ENCODE measurements at places on chromosomes 3 and 15. TPM values are rescaled to one million over a fixed set of nuclear protein-coding genes. Genes with fewer than 3 reads are reported as not detected.
A peak's percentile ranks its signal among the peaks of the same experiment; 100 is the strongest.

- no peaks in the 10 kb centered on the region for H3K27me3 ChIP-seq
- H3K27ac ChIP-seq, result peak overlapping the region; percentile 59
- H3K4me1 ChIP-seq, result peaks cover 28% of the 10 kb centered on the region
- H3K36me3 ChIP-seq, result no peaks in the 10 kb centered on the region
- DNase-seq, result no peak
These were observed 201.1 kb upstream of the ADAMTS9 start for GRCh38 chr3:64888840-64889392.

DNA sequence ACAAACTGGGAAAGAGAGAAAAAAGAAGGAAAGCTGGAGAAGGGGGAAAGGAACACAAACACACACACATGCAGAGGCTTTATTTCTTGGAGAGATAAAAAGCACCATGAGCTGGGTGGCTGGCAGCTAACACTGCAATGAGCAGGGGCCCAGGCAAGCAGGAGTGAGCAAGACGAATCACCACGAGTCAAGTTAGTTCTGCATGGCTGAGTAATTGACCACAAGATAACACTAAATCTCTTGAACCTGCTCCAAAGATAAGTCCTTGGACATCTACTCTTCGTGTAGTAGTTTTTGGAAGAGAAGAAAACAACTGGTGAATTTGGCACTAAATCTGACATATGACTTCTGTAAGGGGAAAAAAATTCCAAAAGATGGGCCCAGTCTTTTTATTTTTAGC lies 100.9 kb downstream of the MYO5A start:
- H3K27me3 ChIP-seq, result no peaks in the 10 kb centered on the region
- peak; percentile 58 for DNase-seq
- H3K4me3 ChIP-seq, result no peak overlapping the region
- H3K36me3 ChIP-seq, result no peaks in the 10 kb centered on the region

DNA sequence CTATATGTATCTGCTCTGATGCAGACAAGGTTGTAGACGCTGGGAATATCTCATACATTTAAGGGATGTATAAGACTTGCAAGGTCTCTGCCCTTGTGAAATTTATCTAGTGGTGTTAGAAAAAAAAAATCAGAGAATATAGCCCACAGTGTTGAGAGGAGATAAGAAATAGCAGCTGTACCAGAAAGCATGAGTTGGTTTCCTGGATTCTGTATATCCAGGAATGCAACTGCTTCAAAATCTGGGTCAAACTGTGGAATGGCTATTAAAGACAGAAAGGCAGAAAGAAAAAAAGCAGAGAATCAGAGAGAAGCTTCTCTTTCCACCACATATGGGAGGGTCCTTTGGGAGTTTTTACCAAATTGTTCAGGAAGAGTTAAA lies 1.5 kb upstream of the TMEM212 start:
- no peak overlapping the region for H3K4me3 ChIP-seq
- no peaks in the 10 kb centered on the region for H3K4me1 ChIP-seq
- DNase-seq, result no peak
- no peaks in the 10 kb centered on the region for H3K36me3 ChIP-seq
- no peaks in the 10 kb centered on the region for H3K27me3 ChIP-seq
- H3K27ac ChIP-seq, result no peak overlapping the region

DNA sequence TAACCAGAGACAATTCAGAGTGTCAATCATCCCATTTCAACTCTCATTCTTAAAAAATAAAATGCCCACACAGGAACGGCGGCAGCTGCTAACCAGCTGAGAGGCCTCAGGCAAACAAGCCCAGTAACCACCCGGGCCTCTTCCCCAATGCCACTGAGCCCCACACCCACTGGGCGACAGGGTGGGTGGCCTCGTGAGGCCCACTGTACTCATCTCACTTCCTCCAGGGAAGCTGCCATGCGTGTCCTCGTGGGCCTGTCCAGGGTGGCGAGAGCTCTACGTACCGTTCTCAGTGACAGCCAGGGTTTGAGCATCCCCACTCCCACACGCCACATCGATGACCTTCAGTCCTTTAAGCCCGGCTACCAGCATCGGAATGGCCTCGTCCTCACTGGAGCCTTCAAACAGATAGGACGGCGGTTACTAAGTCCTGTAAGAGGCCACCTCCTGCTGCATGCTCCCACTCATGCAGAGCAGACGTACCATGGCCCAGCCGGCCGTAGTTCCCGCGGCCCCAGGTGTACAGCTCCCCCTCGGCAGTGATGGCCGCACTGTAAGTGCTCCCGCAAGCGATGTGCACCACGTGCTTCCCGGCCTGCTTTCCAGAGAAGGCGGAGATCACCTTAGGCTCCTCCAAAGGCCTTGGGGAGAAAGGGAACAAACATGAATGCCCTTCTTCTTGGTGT lies 56.5 kb downstream of the HERC2 start:
- H3K27me3 ChIP-seq, result no peaks in the 10 kb centered on the region
- no peak overlapping the region for H3K4me3 ChIP-seq
- DNase-seq, result no peak
- peaks cover 5% of the 10 kb centered on the region for H3K4me1 ChIP-seq
- no peaks in the 10 kb centered on the region for H3K36me3 ChIP-seq

DNA sequence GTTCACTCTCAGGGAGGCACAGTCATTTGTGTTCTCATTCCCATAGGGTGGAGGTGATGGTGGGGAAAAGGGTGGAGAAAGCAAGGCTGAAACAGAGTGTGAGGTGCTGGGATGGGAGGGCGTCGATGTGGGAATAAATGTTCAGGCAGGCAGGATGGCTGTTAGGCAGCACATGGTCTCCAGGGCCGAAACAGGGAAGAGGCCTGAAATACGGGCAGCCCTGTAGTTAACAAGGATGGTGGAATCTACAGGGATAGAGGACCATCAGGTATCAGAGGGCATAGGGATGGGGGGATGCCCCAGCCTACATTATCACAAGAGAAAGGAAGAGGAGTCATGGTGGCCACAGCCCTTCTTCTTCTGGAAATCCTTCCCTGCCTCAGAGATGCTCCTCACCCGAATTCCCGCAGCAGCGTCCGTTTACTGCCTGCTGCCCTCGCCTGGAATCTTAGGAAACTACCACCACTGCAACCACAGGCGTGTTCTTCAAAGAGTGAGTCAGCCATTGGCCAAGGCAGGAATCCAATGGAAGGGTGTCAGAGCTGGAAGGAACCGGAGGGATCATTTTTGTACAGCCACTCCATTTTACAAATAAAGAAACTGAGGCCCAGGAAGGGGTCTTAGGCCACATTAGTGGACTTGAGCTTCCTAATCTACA lies 49.7 kb upstream of the POMGNT2 start:
- H3K4me3 ChIP-seq, result no peak overlapping the region
- peaks cover 5% of the 10 kb centered on the region for H3K4me1 ChIP-seq
- no peak overlapping the region for H3K27ac ChIP-seq
- no peaks in the 10 kb centered on the region for H3K27me3 ChIP-seq
- DNase-seq, result peak; percentile 57

Gene MUSTN1
- 2,149 TPM for total RNA-seq

GRCh38 chr3:191330530-191331048 lies 263 bp upstream of the UTS2B start:
- H3K27ac ChIP-seq, result peak overlapping the region; percentile 92
- no peaks in the 10 kb centered on the region for H3K36me3 ChIP-seq
- H3K4me3 ChIP-seq, result peak overlapping the region; percentile 94
- DNase-seq, result no peak
- H3K4me1 ChIP-seq, result peaks cover 49% of the 10 kb centered on the region
- H3K27me3 ChIP-seq, result no peaks in the 10 kb centered on the region

GRCh38 chr15:39304931-39305728 lies 275.7 kb upstream of the THBS1 start:
- no peaks in the 10 kb centered on the region for H3K36me3 ChIP-seq
- H3K4me1 ChIP-seq, result no peaks in the 10 kb centered on the region
- no peak overlapping the region for H3K4me3 ChIP-seq
- H3K27me3 ChIP-seq, result no peaks in the 10 kb centered on the region

Gene SNTN
- total RNA-seq, result not detected

DNA sequence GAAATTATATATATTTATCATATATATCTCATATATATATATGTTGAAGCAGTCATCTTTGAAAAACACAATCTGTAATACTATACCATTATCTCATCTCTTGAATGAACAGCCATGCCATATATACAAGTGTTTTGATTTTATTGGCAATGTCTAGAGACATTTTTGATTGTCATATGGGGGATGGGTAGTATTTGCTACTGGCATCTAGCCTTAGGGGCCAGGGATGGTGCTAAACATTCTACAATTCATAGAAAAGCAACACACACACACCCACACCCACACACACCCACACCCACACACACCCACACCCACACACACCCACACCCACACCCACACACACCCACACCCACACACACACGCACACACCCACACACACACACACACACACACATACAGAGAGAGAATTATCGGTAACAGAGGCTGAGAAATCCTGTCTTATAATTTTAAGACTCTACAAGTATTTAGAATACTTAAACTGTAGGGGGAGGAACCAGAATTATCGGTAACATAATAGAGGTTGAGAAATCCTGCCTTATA lies 11.1 kb upstream of the PIK3R4 start:
- H3K27ac ChIP-seq, result no peak overlapping the region
- H3K27me3 ChIP-seq, result no peaks in the 10 kb centered on the region
- no peak for DNase-seq
- no peaks in the 10 kb centered on the region for H3K4me1 ChIP-seq
